ENCODE measurements at places on chromosomes 3 and 15.
A peak's percentile ranks its signal among the peaks of the same experiment; 100 is the strongest.

DNA sequence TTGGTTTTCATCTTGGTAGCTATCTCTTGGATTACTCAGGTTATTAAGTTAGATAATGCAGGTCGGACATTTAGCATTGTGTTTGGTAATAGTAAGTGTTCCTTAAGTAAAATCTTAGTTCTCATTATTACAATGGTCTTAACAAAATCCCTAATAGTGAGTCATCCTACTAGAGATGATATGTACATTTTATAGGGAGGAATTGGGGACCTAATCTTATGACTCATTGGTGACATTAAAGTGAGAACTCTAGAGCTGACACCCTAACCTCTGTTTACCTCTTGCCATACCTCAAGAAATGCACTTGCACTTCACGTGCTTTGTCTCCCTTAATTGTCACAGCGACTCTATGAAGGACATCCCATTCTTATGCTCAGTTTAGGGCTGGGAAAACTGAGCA, 174.9 kb downstream of the CADPS start:
- DNase-seq: no peak
- no peaks in the 10 kb centered on the region for H3K27me3 ChIP-seq
- no peaks in the 10 kb centered on the region for H3K4me1 ChIP-seq
- no peak overlapping the region for H3K27ac ChIP-seq
- no peak overlapping the region for H3K4me3 ChIP-seq

- no peak overlapping the region for H3K4me3 ChIP-seq
- H3K27me3 ChIP-seq: no peaks in the 10 kb centered on the region
- no peaks in the 10 kb centered on the region for H3K36me3 ChIP-seq
Observed at GRCh38 chr3:72739531-72740466, 108.4 kb downstream of the SHQ1 start.

DNA sequence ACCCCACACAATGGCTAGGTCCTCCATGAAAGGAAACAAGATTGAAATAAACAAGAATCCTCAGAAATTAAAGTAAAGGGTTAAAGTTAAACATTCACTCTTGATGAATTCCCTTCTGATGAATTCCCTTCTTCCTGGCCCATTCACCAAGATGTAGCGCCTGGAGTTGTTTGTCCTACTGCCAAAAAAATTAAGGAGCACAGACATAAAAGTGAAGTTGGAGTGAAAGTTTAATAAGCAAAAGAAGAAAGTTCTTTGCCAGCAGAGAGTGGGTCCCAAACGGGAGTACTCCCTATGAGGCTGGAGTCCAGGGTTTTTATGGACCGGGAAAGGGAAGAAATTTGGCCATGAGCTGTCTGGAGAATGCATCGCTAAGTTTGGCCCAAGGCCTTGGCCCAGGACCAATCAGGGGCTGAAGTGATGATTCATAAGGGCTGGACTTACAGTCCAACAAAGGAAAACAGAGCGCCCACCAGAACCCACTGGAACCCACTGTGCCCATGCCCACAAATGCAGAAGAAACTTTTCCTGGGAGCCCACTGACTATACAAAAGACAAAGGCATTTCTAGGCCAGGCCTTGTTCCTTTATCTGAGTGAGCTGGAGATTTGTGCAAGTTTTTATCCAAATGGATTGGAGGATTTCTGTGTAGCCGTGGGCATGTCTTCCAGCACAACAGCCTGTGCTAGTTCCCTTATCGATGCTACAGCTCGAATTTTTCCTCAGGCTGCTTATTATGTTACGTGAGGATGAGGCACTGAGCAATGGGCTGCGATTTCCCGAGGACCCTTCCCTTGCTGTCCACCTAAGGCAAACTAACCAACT, 1561.6 kb downstream of the OTOL1 start:
- H3K27me3 ChIP-seq: no peaks in the 10 kb centered on the region
- no peak overlapping the region for H3K27ac ChIP-seq
- H3K4me1 ChIP-seq: no peaks in the 10 kb centered on the region
- DNase-seq: no peak

DNA sequence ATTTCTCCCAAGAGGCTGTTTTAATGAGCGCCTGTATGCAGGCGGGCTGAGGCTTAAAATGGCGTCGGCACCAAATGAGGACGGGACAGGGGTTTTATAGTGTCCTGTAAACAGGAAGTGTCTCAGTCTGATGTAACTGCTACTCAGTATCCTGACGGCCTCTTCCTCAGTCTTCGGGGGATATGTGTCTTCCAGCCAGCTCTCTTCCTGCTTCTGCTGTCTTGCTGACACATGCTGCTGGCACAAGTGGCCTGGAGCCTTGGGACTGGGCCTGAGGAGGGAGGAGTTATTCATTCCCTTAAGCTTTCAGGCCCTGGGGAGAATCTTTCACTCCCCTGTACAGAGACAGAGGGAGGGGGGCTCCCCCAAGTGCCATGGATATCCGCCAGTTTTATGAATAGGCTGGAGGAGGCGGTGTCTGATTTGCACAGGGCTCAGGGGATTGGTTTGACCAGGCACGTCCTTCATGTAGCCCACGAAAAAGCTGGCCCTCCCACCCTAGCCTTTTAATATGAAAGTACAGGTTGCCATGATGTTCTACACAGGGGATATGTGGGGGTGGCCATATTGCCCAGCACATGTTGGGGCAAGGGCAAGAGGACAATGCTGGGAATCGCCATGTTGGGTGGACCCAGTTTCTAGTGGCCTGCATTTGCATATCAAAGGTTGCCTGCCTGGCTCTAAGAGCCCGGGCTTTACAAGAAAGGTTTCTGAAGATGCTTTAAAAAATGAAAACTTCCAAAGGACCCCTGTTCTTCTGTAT, 19.9 kb downstream of the NDUFB4 start:
- H3K4me1 ChIP-seq: no peaks in the 10 kb centered on the region
- no peak for DNase-seq
- no peaks in the 10 kb centered on the region for H3K27me3 ChIP-seq
- H3K27ac ChIP-seq: no peak overlapping the region
- no peak overlapping the region for H3K4me3 ChIP-seq

- DNase-seq: no peak
- H3K27me3 ChIP-seq: no peaks in the 10 kb centered on the region
- H3K27ac ChIP-seq: no peak overlapping the region
- H3K36me3 ChIP-seq: no peaks in the 10 kb centered on the region
- H3K4me3 ChIP-seq: no peak overlapping the region
Observed at GRCh38 chr3:172609750-172610149, 86.5 kb upstream of the TNFSF10 start.

- no peaks in the 10 kb centered on the region for H3K27me3 ChIP-seq
- no peak overlapping the region for H3K27ac ChIP-seq
- H3K4me3 ChIP-seq: no peak overlapping the region
- H3K36me3 ChIP-seq: no peaks in the 10 kb centered on the region
Observed at GRCh38 chr15:68730471-68730919, 90.2 kb downstream of the ANP32A start.

DNA sequence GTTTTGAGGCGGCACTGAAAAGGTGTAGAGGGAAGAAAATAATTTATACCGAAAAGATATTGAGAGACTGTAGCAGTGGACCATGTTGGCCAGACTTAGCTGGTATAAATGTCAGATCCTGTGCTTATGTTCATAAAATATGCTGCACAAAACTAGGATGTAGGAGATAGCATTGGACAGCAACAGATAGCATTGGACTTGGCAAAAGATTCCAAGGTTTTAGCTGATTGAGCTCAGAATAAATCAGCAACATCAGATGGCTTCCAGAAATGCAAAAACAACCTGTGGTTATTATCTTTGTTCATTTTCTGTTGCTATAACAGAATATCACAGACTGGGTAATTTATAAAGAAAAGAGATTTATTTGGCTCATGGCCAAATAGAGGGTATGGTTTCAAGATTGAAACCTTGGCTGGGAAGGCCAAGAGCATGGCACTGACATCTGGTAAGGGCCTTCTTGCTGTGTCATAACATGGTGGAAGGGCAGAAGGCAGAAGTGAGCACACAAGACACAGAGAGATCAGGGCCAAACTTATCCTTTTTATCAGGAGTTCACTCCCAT, 34.7 kb downstream of the SLC28A1 start:
- no peaks in the 10 kb centered on the region for H3K36me3 ChIP-seq
- no peak for DNase-seq
- no peak overlapping the region for H3K4me3 ChIP-seq
- no peak overlapping the region for H3K27ac ChIP-seq
- no peaks in the 10 kb centered on the region for H3K27me3 ChIP-seq

DNA sequence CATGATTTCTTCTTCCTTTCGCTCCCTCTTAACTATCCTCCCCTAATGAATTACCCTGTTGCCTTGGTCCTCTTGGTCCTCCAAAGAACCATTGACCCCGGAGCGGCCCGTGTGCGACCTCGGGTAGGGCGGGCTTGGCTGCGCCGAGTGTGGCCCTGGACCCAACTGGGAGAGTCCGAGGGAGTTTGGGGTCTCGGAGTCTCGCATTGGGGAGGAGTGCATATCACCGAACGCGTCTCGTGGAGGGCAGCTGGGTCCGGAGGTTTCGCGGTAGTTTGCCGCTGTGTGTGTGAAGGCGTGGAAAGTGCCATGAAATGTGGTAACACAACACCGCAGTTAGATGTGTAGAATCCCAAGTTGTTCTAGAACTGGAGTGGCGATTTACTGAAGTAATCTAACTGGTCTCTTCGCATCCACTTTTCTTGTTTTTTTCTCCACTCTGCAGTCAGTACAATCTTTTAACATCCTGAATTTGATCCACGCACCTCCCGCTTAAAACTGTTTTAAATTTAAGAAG, 363 bp downstream of the GTF2E1 start:
- peak overlapping the region; percentile 88 for H3K4me3 ChIP-seq
- H3K36me3 ChIP-seq: no peaks in the 10 kb centered on the region
- peaks cover 4% of the 10 kb centered on the region for H3K4me1 ChIP-seq
- peak; percentile 36 for DNase-seq

- no peak for DNase-seq
- no peaks in the 10 kb centered on the region for H3K4me1 ChIP-seq
- no peaks in the 10 kb centered on the region for H3K27me3 ChIP-seq
- H3K4me3 ChIP-seq: no peak overlapping the region
Observed at GRCh38 chr3:111588527-111588926, 6.6 kb downstream of the ZBED2 start.

DNA sequence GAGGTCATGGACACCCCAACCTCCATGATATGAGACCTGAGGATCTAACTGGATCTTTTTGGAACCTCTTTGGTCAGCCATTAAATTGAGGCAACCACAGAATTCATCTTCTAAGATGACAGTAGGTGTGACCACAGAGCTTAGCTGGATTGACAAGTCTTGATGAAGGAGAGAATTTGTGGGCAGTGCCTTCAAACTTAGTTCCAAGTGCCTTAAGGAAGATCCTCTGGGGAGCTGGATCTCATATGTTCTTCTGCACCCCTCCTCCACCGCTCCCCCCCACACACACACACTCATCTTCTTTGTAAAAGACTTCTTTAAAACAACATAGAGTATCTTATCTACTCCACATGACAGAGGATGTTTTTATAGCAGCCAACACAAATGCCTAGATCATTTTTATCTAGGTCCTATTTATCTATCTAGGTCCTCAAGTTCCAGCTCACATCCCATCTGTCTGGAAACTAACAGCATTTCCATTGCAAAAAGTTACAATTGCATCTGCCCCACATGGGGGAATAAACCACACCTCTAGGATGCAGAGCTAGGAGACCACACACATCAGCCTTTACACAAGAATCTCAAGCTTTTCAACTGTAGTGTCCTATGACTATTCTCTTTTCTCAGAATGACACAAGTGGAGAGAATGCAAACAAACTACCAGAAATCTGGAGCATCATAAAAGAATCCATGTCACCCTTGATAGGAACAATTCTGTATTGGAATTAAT, 37.4 kb downstream of the WWTR1 start:
- H3K27me3 ChIP-seq: no peaks in the 10 kb centered on the region
- H3K4me1 ChIP-seq: peaks cover 28% of the 10 kb centered on the region
- no peak overlapping the region for H3K4me3 ChIP-seq
- H3K36me3 ChIP-seq: no peaks in the 10 kb centered on the region
- DNase-seq: no peak

- H3K27ac ChIP-seq: no peak overlapping the region
- no peaks in the 10 kb centered on the region for H3K36me3 ChIP-seq
- no peak overlapping the region for H3K4me3 ChIP-seq
- DNase-seq: no peak
Observed at GRCh38 chr15:100332231-100332630, 9.5 kb downstream of the ADAMTS17 start.
